Mammary epithelial cell (primary cell): ENCODE measurements at places on chromosomes 6 and 20. TPM values are rescaled to one million over a fixed set of nuclear protein-coding genes. Genes with fewer than 3 reads are reported as not detected.

The TTK gene
- total RNA-seq: 4.5 and 15.9 TPM in 2 replicates

The GCNT2 gene
- total RNA-seq: 0.33 TPM

The CTAGE9 gene
- not detected in 2 replicates for total RNA-seq

The DNAAF9 gene
- total RNA-seq: 23.7 TPM

The SLC17A3 gene
- not detected in 2 replicates for total RNA-seq

The PBOV1 gene
- not detected in 2 replicates for total RNA-seq

The OR2H2 gene
- not detected in 2 replicates for total RNA-seq

The CALHM4 gene
- not detected in 2 replicates for total RNA-seq

The HS3ST5 gene
- total RNA-seq: not detected

The RPS10 gene
- total RNA-seq: 2,003 TPM
